ENCODE measurements at places on chromosomes 16 and 17. TPM values are rescaled to one million over a fixed set of nuclear protein-coding genes. Genes with fewer than 3 reads are reported as not detected.

DNA sequence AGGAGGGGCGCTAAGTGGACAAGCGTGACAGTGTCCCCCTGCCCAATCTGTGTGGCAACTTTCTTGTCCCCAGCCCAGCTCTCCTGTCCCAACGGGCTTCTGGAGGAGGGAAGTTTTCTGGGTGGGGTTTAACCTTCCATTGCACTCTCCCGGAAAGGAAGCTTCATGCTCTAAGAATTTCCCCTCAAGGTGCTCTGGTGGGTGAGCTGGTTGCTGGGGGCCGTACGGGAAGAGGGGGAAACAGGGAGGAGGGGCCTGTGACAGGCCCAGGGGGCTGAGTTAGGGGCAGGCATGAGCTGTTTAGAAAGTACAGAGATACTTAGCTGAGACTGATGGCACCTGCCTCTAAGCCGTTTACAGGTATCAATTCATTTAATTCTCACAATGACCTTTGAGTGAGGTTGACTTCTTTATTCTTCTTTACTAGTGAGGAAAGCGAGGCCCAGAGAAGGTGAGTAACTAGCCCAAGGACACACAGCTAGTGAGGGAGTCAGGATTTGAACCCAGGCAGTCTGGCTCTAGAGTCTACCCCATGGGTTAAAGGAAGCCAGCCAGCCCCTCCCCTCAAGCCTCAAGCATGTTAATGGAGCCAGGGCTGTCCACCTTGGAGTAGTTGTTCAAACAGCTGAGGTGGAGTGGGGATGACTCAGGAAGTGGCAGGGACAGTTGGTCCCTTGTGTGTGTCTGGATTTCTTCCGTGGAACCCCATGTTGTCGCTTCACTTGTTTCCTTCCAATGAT, 18.9 kb downstream of the ADGRG1 start:
- DNase-seq = no peak

DNA sequence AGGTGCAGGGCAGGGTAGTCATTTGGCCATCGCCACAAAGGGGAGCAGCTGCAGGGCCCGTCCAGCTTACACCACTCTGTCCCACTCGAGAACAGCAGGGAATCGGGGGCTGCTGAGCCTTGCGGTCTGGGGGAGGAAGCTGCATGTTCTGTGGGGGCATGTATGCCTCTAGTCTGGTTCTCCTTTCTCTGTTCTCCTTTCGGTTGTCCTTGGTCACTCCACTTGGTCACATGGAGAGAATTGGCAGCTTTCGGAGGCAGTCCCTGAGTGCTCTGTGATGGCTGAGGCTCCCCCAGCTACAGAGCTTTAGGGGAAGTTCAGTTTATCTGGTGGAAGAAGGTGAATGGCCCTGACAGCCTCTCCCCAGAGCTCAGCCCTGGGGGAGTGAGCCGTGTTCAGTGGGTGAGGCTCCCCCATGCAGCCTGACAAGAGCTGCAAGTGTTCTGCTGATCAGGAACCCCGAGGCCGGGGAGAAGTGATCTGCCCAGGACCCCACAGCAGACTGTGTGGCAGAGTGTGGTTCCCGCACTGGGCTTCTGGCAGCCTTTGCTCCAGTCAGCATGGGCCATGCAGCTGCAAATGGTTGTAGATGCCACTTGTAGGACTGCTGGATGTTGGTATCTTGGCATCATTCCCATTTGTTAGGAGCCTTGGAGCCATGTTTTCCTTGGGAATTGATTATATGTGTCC, 22.3 kb upstream of the SMPD3 start:
- no peak for DNase-seq

- no peak for DNase-seq
Observed at GRCh38 chr16:87465879-87466278, 26.9 kb downstream of the ZCCHC14 start.

DNA sequence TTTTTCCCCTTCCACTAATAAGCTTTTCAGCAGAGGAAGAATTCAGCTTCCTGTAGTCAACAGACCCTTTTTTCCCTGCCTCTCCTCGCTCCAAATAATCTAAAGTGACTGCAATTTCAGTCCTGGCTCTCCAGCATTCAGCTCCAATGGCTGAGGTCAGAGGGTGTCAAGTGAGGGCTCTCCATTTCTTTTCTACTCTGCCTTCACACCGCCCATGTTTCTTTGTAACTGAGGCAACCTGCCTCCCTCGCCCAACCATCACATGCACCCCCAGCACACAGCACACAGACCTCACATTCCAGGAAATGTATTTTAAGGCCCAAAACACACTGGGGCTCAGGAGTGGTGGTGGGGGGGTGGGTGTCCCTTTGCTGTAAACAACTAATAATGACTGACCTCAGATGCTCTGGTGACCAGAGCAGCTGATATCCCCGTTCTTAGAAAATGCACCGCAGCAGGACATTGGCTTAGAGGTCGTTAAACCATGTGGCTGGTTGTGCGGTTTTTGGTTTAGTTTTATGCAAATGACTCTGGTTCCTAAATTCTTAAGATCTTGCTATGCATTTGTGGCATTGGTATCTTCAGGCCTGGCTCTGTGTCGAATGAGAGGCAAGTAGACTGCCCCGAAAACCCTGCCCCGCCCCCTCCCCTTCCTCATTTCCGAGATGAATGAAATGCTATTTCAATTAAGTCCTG, 203.6 kb downstream of the ZFHX3 start:
- DNase-seq = no peak

- no peak for DNase-seq
Observed at GRCh38 chr17:66652840-66653507, 181.9 kb upstream of the CACNG5 start.

DNA sequence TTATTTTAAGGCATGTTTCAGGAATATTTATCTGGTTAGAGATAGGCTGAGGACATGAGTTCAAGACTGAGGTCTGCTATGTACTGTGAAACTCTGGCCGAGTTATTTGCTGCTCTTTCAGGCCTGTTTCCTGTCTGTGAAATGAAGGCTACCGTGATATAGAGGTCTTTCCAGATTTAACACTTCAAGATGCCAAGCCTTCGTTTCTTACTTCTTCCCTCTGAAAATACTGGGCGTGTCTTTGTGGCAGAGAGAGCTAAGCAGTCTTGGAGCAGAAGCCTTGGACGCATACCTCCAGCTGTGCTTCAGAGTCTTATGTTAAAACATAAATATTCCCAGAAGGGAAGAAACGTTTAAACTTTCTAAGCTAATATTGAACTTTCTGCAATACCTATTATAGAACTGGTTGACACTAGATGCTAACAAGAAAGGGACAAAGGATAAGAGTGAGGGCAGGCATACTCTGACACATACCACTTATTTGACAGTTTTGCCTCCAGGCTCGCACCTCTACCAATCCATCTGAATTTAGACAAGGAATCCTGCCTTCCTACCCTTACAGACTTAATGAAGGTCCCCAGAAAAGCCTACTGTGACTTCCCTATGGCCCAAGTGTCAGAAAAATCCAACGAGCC, 17.5 kb downstream of the WIPI1 start:
- no peak for DNase-seq

DNA sequence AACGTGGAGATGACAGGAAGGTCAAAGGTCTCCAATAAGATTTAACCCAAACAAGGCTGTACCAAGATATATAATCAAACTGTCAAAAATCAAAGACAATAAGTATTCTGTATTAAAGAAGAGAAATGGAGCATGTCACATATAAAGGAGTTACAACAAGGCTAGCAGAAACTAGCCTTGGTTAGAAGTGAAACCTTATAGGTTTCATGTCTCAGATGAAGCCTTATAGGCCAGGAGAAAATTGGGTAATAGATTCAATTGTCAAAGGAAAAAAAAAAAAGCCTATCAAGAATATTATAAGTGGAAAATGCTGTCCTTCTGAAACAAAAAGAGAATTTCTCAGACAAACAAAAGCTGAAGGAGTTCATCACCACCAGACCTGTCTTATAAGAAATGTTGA, 419.4 kb downstream of the CDH11 start:
- DNase-seq = no peak

DNA sequence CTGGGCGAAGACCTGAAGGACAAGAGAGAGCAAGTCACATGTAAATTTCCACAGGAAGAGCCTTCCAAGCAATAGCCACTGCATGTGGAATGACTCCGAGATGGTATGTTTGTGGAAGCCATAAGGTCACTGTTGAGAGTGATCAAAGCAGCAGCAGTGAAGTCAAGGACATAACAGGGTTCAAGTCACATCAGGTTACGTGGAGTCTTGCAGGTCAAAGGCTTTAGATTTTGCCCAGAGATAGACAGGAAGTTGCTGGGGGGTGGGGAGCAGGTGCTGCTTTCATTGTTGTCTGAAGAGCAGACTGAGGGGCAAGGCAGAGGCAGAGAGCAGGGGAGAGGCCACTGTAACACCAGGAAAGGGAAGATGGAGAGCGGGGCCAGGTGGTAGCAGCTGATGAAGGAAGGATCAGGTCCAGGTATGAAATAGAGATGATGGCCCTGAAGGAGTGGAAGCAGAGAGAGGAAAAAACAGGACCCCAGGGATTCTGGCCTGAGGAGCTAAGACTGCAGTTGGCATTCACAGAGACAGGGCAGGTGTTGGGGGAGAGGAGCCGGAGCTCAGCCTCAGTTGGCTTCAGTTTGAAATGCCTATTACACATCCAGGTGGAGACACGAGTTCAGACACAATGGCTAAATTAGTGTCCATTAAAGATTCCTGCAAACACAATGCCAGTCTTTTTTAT, 129.3 kb upstream of the AXIN2 start:
- no peak for DNase-seq

- no peak for DNase-seq
Observed at GRCh38 chr16:30482366-30482765, 9.8 kb downstream of the ITGAL start.

- no peak for DNase-seq
Observed at GRCh38 chr16:49478107-49478506, 104.5 kb downstream of the C16orf78 start.

Gene GPS1
- 76.0 TPM for total RNA-seq

Gene CORO1A
- total RNA-seq = 30.5 TPM

Gene CCNF
- 1.9 TPM for total RNA-seq

Gene SPN
- total RNA-seq = 0.26 TPM

Gene GCGR
- not detected for total RNA-seq

Gene ADAD2
- 1.0 TPM for total RNA-seq

Gene CRK
- total RNA-seq = 69.5 TPM
